ENCODE measurements at places on chromosomes 7 and 10. TPM values are rescaled to one million over a fixed set of nuclear protein-coding genes. Genes with fewer than 3 reads are reported as not detected.
A peak's percentile ranks its signal among the peaks of the same experiment; 100 is the strongest.

- no peak for DNase-seq
- no peaks in the 10 kb centered on the region for H3K36me3 ChIP-seq
- peaks cover 26% of the 10 kb centered on the region for H3K4me1 ChIP-seq
- H3K4me3 ChIP-seq = peak overlapping the region; percentile 89
- peaks cover 24% of the 10 kb centered on the region for H3K27me3 ChIP-seq
Observed at GRCh38 chr7:25893436-25893835, 258.6 kb upstream of the NFE2L3 start.

The KAT6B gene
- total RNA-seq = 47.2 TPM

GRCh38 chr10:14009371-14010100 lies 321.2 kb downstream of the FRMD4A start:
- peak; percentile 45 for DNase-seq
- peak overlapping the region; percentile 62 for H3K27ac ChIP-seq
- H3K4me1 ChIP-seq = peaks cover 25% of the 10 kb centered on the region
- H3K27me3 ChIP-seq = peaks cover 26% of the 10 kb centered on the region
- H3K4me3 ChIP-seq = peak overlapping the region; percentile 68

- H3K27me3 ChIP-seq = peaks cover 34% of the 10 kb centered on the region
- DNase-seq = no peak
- H3K27ac ChIP-seq = no peak overlapping the region
- H3K4me1 ChIP-seq = peaks cover 48% of the 10 kb centered on the region
Observed at GRCh38 chr10:49187044-49187484, 1.1 kb downstream of the TMEM273 start.

The PNLIPRP1 gene
- total RNA-seq = not detected

GRCh38 chr7:64599359-64599758 lies 36.5 kb upstream of the ZNF680 start:
- H3K4me3 ChIP-seq = no peak overlapping the region
- no peaks in the 10 kb centered on the region for H3K27me3 ChIP-seq
- no peak for DNase-seq
- H3K27ac ChIP-seq = no peak overlapping the region
- no peaks in the 10 kb centered on the region for H3K36me3 ChIP-seq

The RHOBTB1 gene
- not detected for total RNA-seq

The OIT3 gene
- total RNA-seq = not detected

DNA sequence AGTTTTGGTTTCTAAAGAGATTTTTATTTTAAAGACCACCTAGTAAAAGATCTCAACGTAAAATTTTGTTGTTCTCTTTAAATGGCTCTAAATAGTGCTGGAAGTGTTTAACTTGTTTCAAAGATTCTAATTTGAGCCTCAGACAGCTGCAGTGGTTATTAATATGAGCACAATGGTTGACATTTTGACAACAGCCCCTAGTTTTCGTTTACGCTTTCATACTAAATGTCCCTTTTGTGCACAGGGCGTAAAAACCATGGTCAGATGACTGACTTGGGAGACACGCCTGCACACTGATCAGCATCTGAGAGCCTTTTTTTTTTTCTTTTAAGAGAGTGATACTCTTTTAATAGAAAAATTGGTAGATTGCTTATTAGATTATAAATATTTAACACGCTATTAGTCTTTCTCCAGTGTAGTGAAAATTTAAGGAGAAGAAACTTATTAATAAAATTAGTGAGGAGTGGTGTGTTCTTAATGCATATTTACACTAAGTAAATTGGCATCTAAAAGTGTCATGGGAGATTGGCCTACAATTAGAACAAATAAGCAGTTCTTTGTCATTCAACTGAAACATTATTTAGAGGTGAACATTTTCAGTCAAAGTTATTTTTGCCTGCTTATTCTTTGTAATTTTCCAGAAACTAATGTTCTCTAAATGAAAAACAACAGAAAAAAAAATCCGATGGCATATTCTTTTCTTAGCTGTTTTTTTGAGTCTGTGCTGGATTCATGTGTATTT lies 182.8 kb upstream of the PHYHIPL start:
- no peaks in the 10 kb centered on the region for H3K27me3 ChIP-seq
- no peaks in the 10 kb centered on the region for H3K36me3 ChIP-seq
- H3K4me3 ChIP-seq = no peak overlapping the region
- H3K4me1 ChIP-seq = no peaks in the 10 kb centered on the region
- no peak for DNase-seq

The LRRTM3 gene
- not detected for total RNA-seq
